ENCODE measurements at places on chromosomes 4 and X.

- no peak overlapping the region for H3K27ac ChIP-seq
- no peak for DNase-seq
- H3K4me1 ChIP-seq, result peaks cover 4% of the 10 kb centered on the region
- H3K4me3 ChIP-seq, result no peak overlapping the region
These were observed 54.7 kb downstream of the SHROOM3 start for GRCh38 chr4:76489686-76490161.

DNA sequence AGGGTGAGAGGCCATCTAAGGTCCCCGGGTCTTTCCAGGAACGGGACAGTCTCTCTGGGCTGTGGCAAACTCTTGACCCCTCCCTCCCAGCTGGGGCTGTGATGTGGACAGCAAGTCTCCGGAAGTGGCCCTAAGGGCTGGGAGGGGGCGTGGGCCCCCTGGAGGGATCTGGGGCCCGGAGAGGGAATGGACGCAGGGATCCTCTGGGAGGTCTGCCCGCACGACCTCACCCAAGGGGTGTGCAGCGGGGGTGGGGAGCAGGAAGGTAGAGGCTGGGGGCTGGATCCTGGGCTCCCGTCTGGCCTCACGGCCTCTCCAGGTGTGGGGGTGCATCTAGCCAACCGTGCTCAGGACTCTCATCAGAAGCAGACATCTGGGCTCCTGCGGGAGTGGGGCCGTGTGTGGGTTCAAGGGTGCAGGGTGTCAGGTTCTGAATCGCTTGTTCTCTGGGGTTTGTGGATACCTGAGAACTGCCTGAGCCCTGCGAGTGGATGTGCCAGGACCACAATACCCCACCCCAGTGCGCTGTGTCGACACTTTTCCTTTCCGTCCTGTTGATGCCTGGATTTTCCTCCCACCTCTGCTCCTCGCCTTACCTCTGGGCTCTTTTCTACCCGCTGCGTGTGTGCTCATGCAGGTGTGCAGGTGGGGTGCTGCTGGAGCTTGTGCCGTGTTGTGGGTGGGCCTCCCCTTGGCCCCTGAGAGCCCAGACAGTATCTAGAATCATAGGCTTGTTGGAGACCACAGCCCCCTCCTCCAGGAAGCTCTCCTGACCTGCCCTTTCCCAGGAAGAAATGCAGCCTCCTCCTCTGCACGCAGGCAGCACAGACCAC, 915 bp downstream of the CPZ start:
- peaks cover 6% of the 10 kb centered on the region for H3K27me3 ChIP-seq
- H3K4me3 ChIP-seq, result peak overlapping the region; percentile 69
- peaks cover 12% of the 10 kb centered on the region for H3K4me1 ChIP-seq
- H3K27ac ChIP-seq, result no peak overlapping the region

- H3K27ac ChIP-seq, result no peak overlapping the region
- no peaks in the 10 kb centered on the region for H3K4me1 ChIP-seq
- H3K36me3 ChIP-seq, result no peaks in the 10 kb centered on the region
- H3K4me3 ChIP-seq, result no peak overlapping the region
- no peaks in the 10 kb centered on the region for H3K27me3 ChIP-seq
These were observed 432.6 kb upstream of the GALNT7 start for GRCh38 chr4:172736046-172736445.

GRCh38 chrX:71111921-71112431, 599 bp upstream of the IL2RG start:
- no peak for DNase-seq
- no peak overlapping the region for H3K27ac ChIP-seq
- H3K4me1 ChIP-seq, result no peaks in the 10 kb centered on the region
- no peak overlapping the region for H3K4me3 ChIP-seq

GRCh38 chr4:126018274-126018673, 703.5 kb downstream of the FAT4 start:
- H3K36me3 ChIP-seq, result no peaks in the 10 kb centered on the region
- H3K27ac ChIP-seq, result no peak overlapping the region
- no peak overlapping the region for H3K4me3 ChIP-seq
- DNase-seq, result no peak
- H3K27me3 ChIP-seq, result no peaks in the 10 kb centered on the region
- H3K4me1 ChIP-seq, result no peaks in the 10 kb centered on the region

DNA sequence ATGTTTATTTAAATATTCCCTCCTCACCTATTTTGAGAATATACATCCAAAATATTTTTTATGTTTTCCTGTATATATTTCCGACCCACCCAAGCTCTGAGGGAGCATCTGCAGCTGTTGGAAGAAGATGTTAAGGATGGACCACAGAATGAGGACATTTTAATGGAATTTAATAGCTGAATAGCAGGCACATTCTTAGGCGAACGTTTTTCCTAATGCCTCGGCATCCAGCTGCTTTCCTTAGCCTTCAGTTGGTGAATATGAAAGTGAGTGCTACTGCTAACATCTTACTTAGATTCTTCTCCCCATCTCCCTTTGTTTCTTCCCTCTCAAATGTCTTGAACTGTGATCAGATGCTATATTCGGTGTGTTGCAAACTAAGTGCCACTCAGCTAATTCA, 158.0 kb upstream of the CTSO start:
- H3K4me1 ChIP-seq, result peaks cover 25% of the 10 kb centered on the region
- H3K27ac ChIP-seq, result no peak overlapping the region
- no peaks in the 10 kb centered on the region for H3K27me3 ChIP-seq
- DNase-seq, result no peak

GRCh38 chrX:94695910-94696309, 1021.9 kb downstream of the FAM133A start:
- no peak overlapping the region for H3K27ac ChIP-seq
- DNase-seq, result no peak
- no peaks in the 10 kb centered on the region for H3K36me3 ChIP-seq
- H3K4me1 ChIP-seq, result no peaks in the 10 kb centered on the region
- H3K27me3 ChIP-seq, result no peaks in the 10 kb centered on the region
- no peak overlapping the region for H3K4me3 ChIP-seq

GRCh38 chr4:100019821-100020220, 69.7 kb upstream of the H2AZ1 start:
- H3K27me3 ChIP-seq, result no peaks in the 10 kb centered on the region
- no peak for DNase-seq
- H3K36me3 ChIP-seq, result no peaks in the 10 kb centered on the region
- no peak overlapping the region for H3K27ac ChIP-seq
- no peaks in the 10 kb centered on the region for H3K4me1 ChIP-seq

GRCh38 chrX:19381326-19381725, 37.6 kb downstream of the PDHA1 start:
- no peaks in the 10 kb centered on the region for H3K27me3 ChIP-seq
- H3K36me3 ChIP-seq, result no peaks in the 10 kb centered on the region
- no peaks in the 10 kb centered on the region for H3K4me1 ChIP-seq
- H3K4me3 ChIP-seq, result no peak overlapping the region

GRCh38 chr4:129926936-129927335, 831.0 kb downstream of the C4orf33 start:
- H3K27me3 ChIP-seq, result no peaks in the 10 kb centered on the region
- DNase-seq, result no peak
